ENCODE measurements at places on chromosomes 1 and 21. TPM values are rescaled to one million over a fixed set of nuclear protein-coding genes. Genes with fewer than 3 reads are reported as not detected.

The ZNF697 gene
- total RNA-seq = 14.2 TPM

The BRINP2 gene
- total RNA-seq = 0.34 TPM

The TMEM125 gene
- 27.8 TPM for total RNA-seq

The GNG4 gene
- total RNA-seq = 40.8 TPM

The CDK11B gene
- 39.5 TPM for total RNA-seq

GRCh38 chr1:107865627-107866026 lies 99.4 kb downstream of the VAV3 start:
- H3K36me3 ChIP-seq = peaks cover 27% of the 10 kb centered on the region
- no peak overlapping the region for H3K4me3 ChIP-seq
- no peak overlapping the region for H3K27ac ChIP-seq

DNA sequence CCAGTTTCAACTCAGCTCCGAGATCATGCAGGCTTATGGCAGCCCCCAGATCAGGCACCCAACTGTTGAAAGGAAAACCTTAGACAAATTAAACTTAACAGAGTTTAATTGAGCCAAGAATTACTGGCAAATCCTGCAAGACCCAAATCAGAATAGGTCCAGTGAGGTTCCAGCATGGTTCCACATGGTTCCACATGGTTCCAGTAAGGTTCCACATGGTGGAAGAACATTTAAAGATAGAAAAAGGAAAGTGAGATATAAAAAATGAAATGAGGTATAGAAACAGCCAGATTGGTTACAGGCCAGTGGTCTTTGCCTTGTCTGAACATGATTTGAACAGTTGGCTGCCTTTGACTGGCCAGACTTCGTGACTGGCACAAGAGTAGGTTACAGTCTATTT lies 288.8 kb upstream of the LRRC7 start:
- no peak for DNase-seq
- H3K4me3 ChIP-seq = no peak overlapping the region
- H3K4me1 ChIP-seq = peaks cover 10% of the 10 kb centered on the region
- H3K27ac ChIP-seq = no peak overlapping the region
- H3K27me3 ChIP-seq = no peaks in the 10 kb centered on the region

GRCh38 chr1:209109001-209109785 lies 474.3 kb upstream of the CAMK1G start:
- no peak overlapping the region for H3K4me3 ChIP-seq
- H3K27me3 ChIP-seq = no peaks in the 10 kb centered on the region
- H3K4me1 ChIP-seq = peaks cover 42% of the 10 kb centered on the region
- 0 out of 2 replicates have a peak overlapping the region, but pooled peaks have one; percentile 69 for H3K27ac ChIP-seq

DNA sequence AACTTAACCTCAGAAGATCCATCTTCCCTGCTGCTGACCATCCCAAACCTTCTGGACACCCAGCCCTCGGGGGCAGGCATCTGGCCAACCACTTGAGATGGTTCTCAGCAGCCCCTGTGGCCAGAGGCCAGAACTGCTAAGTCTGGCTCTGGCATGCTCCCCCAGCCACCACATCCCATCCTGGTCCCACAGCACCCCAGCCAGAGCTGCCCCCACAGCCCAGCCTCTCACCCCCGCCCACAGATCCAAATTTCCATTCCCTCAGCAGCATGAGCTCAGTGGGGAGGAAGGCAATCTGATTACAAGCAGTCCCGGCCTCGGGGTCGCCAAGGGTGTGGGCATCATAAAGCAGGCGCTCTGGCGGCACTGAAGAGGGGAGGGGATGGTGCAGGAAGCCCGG lies 45.6 kb downstream of the GLIS1 start:
- no peak for DNase-seq
- H3K27me3 ChIP-seq = no peaks in the 10 kb centered on the region
- peaks cover 9% of the 10 kb centered on the region for H3K4me1 ChIP-seq
- H3K4me3 ChIP-seq = no peak overlapping the region

- no peaks in the 10 kb centered on the region for H3K4me1 ChIP-seq
- DNase-seq = no peak
- no peak overlapping the region for H3K4me3 ChIP-seq
- H3K36me3 ChIP-seq = no peaks in the 10 kb centered on the region
- no peaks in the 10 kb centered on the region for H3K27me3 ChIP-seq
These were observed 13.4 kb downstream of the PROK1 start for GRCh38 chr1:110464340-110464739.

DNA sequence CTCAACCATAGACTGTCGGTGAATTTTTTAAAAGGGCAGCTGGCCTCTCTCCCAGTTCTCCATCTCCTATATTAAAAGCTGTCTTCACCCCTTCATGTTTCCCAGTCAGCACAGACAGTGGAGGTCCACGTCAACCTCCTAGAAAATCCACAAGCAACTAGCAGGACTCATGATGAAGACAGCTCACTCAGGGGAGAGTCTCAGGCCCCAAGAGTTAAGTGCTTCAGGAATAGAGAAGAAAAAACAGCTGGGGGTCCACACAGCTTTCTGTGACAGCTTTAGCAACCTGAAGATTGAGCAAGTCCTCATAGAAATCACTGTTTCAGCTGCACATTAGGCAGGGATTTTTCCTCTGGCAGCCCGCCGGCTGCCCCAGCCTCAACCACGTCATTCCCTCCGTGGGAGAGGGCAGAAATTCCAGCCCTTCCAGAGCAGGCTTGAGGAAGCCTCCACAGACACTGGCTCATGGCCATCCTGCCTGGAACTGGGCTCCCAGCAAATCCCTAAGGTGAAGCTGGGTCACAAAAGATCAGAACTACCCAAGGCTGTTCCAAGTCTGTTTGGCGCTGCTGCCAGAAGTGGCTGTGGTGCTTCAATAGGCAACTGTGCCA lies 15.2 kb downstream of the GPR161 start:
- no peaks in the 10 kb centered on the region for H3K4me1 ChIP-seq
- H3K4me3 ChIP-seq = no peak overlapping the region
- H3K36me3 ChIP-seq = peaks cover 22% of the 10 kb centered on the region
- DNase-seq = no peak
- no peak overlapping the region for H3K27ac ChIP-seq
